ENCODE measurements at places on chromosomes 13 and 19.

DNA sequence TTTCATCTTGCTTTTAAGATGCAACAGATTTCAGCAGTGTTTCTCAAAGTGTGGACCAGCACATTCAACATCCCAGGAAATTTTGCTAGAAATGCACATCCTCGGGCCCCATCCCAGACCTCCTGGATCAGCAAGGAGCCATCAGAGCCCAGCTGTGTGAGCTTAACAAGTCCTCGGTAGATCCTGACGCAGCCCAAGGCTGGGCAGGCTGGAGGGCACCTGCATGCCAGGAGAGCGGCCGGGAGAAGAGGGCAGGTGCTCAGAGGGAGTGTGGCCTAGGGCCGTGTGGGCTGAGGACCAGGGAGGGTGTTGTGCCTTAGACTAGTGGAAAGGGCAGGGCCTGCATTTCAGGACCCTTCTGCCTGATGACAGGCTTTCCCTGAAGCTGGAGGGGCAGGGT, 2.2 kb upstream of the MCF2L start:
- no peak for DNase-seq

- DNase-seq = peak; percentile 71
These were observed 6.3 kb downstream of the PLEKHF1 start for GRCh38 chr19:29671393-29672160.

DNA sequence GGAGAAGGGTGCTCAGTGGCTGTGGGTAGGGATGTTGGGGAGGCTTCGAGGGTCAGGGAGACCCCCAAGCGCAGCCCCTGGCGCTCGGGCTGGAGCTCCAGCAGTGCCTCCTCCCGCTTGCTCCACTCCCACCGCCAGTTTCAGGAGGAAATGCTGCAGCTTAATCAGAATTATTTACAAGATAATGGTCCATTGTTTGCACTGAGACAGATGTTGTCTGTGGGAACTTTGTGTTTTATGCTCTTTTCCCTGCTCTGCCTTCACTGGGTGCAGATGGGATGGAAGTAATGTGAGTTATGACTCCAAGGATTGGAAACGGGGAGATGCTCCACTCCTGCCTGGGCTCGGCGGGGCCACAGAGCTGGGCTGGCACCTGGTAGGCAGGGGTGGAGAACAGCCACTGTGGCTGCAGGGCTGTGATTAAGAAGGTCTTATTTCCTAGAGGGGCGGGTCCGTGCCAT, 192.4 kb downstream of the ZNF536 start:
- no peak for DNase-seq

GRCh38 chr19:6402837-6403608, 10.1 kb upstream of the GTF2F1 start:
- no peak for DNase-seq
